ENCODE measurements at places on chromosomes 5 and 9.
A peak's percentile ranks its signal among the peaks of the same experiment; 100 is the strongest.

GRCh38 chr9:125332527-125332926, 70.9 kb downstream of the GAPVD1 start:
- peak; percentile 85 for DNase-seq

GRCh38 chr9:36137392-36138004, 965 bp downstream of the GLIPR2 start:
- peak; percentile 51 for DNase-seq

- no peak for DNase-seq
These were observed 109.4 kb downstream of the ASTN2 start for GRCh38 chr9:117305454-117305853.

GRCh38 chr9:630817-631216, 210.7 kb upstream of the DMRT1 start:
- no peak for DNase-seq

- no peak for DNase-seq
These were observed 50.5 kb upstream of the CKS2 start for GRCh38 chr9:89260525-89260924.

- DNase-seq: peak; percentile 74
These were observed 23.7 kb upstream of the NPR3 start for GRCh38 chr5:32687499-32687831.

- DNase-seq: no peak
These were observed 16.0 kb downstream of the TMOD1 start for GRCh38 chr9:97517331-97518089.

- DNase-seq: no peak
These were observed 43.0 kb upstream of the SLC46A2 start for GRCh38 chr9:112933696-112934095.

GRCh38 chr9:109994141-109994540, 213.8 kb downstream of the C9orf152 start:
- DNase-seq: no peak

DNA sequence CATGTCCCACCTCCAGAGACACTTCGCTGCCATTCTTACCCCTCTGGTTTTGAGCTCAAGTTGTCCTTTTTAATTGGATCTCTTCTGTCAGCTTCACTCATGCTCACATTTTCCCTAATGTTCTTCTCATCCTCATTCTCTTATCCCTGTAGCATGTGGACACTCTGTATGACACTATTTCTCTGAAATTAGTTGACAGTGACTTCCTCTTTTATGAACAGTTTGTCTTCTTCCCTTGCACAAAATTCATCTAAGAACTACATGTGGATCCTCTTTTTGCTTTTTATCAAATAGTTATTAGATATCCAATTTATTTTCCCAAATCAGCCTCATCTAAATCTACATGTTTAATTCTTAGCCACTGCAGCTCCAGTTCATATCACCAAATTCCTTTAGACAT, 676.2 kb downstream of the MAT2B start:
- no peak for DNase-seq

GRCh38 chr9:133141833-133142595, 21.0 kb upstream of the RALGDS start:
- DNase-seq: no peak

- DNase-seq: no peak
These were observed 68.3 kb downstream of the KCNIP1 start for GRCh38 chr5:170571875-170572852.

GRCh38 chr5:25414742-25415141, 770.0 kb upstream of the CDH10 start:
- no peak for DNase-seq

- DNase-seq: peak; percentile 34
These were observed at the start of gene PTGER4 for GRCh38 chr5:40679913-40680681. TSS of gene PTGER4 (plus strand) at chr5:40679915. CDS start at chr5:40680994, 1,079 bp downstream.

GRCh38 chr9:78691542-78691941, 394.6 kb downstream of the PSAT1 start:
- no peak for DNase-seq

DNA sequence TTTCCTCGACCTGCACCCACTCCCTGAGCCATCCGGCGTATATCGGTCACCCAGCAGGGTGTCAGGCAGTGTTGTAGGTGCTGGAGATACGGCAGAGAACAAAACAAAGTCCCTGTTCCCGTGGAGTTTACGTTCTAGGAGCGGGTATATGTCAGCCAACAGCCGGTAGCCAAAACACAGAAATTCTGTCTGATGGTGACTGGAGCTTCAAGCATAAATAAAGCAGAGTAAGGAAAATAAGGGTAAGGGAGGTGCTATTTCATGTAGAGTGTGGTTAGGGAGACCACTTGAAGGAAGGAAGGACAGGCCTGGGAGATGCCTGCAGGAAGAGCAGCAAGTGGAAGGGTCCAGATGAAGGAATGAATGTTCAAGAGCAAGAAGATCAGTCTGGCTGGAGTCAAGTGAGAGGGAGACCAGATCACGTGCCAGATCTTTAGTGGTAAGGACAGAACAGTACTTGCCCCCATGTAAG, 783 bp upstream of the ZFR start:
- DNase-seq: no peak

GRCh38 chr5:50953290-50953689, 286.9 kb downstream of the PARP8 start:
- no peak for DNase-seq

DNA sequence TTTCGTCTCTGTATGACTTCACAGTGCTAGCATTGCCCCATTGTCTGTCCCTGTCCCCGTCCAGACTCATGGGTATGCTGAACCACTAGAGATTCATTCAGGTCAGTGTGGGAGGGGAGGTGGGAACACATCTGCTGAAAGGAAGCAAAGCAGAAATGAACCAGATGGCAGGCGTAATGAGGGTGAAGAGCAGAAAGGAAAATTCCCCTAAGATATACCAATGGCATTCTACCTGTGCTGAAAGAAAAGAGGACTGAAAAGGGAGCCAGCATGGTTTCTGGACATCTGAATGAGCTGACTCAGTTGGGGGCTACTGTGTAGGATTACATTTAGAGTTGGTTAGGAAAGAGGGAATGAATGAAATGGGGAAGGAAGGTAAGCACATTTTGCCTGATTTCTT, 678.7 kb downstream of the MAT2B start:
- no peak for DNase-seq

- no peak for DNase-seq
These were observed 144.6 kb upstream of the OTULINL start for GRCh38 chr5:14436801-14437542.

- no peak for DNase-seq
These were observed 4.7 kb downstream of the SH3RF2 start for GRCh38 chr5:145941096-145941447.

- DNase-seq: no peak
These were observed 156.4 kb upstream of the ADAMTS16 start for GRCh38 chr5:4983701-4984100.

- DNase-seq: no peak
These were observed 3.0 kb downstream of the PKN3 start for GRCh38 chr9:128705051-128705965.

DNA sequence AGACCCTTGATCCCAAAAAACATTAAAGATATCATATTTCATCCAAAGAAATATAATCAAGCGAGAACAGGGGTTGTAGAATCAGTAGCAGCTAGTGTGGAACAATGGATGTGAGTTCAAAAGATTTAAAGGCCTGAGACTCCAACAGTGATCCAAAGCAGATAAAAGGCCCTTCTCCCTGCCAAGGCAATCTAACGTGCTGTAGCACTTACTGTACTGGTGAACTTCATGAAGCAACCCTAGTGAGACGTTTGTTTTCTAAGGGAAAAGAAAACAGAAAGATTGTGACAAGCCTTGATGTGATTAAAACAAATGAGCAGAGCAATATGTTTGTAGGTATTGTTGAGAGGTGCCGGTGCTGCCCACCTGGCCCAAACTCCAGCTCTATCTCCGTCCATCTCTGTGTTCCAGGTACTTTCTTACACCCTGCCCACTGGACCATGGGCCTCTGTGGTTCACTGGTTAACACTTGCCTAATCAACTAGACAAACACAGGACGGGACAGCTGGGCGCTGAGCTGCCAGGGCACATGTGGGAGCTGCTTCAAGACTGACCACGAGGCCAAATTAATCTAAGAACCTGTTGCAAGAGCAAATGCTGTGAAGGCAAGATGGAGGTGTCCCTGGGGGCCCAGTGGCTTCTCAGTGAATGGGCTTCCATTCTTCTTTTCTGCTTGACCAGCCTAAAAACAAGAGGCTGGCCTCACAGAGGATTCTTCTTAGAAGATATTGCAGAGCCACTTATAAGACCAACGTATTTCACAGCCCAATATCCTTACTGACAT, 265.5 kb downstream of the CWC27 start:
- peak; percentile 93 for DNase-seq

GRCh38 chr5:104987074-104987473, 1424.5 kb upstream of the NUDT12 start:
- DNase-seq: no peak

GRCh38 chr9:126361810-126362238, 35.2 kb downstream of the MVB12B start:
- DNase-seq: no peak

DNA sequence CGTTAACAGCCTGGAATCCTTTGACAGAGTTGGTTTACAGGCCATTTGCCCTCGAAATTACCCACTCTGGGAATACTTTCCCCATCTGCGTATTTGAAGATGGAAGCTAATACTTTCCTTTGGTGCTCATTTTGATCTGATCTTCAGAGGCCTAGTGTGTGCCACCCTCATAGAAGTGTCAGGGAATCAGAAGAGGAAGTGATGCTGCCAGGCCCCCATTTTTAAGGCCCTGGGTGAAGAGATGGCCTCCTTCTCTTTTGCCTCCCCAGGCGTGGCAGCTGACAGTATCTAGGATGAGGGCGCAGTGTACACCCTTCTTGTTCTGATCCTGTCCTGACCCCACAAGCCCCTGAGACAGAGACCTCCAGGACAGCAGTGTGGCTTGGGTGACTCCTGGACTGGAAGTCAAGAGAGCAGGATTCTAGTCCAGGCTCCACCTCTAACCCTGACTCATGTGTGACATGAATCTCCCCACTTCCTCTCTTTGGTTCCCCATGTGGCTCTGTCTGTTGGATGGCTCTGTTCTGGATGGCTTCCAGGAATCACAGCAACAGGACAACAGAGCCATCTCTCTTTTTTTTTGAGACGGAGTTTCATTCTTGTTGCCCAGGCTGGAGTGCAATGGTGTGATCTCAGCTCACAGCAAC, 27.8 kb downstream of the CSF1R start:
- DNase-seq: peak; percentile 91

- peak; percentile 73 for DNase-seq
These were observed 87.0 kb upstream of the TLE1 start for GRCh38 chr9:81776390-81776789.

- DNase-seq: no peak
These were observed 22.1 kb upstream of the FRMD3 start for GRCh38 chr9:83560169-83560826.

DNA sequence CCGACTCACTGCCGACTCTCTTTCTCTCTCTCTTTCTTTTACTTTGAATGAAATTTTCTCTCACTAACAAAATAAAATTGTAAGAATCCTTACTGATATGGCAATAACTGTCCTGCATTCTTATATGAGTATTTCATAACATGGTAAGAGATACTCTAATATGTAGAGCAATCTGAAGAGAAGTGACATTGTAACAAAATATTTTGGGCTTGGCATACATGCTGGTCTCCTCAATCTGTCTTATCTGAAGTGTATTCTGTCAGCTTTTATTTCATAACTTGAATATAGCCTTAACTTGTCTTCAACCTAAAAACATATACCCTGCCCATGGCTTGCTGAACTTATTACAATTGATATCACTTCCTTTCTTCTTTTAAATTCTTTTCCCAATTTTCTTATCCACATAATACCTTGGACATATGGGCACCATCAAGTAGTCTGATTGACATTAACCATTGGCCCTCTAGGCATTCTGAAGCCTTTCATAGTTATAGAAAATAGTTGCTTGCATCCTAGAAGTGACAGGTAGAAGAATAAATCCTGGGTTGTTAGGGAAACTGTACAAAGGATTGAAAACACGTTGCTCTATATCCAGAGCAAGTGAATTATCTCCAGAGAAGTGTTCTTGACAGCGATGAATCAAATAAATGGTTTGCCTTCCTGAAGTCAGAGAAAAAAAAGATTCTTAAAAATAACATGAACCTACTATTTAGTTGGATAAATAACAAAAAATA, 537.6 kb upstream of the TYRP1 start:
- DNase-seq: no peak

DNA sequence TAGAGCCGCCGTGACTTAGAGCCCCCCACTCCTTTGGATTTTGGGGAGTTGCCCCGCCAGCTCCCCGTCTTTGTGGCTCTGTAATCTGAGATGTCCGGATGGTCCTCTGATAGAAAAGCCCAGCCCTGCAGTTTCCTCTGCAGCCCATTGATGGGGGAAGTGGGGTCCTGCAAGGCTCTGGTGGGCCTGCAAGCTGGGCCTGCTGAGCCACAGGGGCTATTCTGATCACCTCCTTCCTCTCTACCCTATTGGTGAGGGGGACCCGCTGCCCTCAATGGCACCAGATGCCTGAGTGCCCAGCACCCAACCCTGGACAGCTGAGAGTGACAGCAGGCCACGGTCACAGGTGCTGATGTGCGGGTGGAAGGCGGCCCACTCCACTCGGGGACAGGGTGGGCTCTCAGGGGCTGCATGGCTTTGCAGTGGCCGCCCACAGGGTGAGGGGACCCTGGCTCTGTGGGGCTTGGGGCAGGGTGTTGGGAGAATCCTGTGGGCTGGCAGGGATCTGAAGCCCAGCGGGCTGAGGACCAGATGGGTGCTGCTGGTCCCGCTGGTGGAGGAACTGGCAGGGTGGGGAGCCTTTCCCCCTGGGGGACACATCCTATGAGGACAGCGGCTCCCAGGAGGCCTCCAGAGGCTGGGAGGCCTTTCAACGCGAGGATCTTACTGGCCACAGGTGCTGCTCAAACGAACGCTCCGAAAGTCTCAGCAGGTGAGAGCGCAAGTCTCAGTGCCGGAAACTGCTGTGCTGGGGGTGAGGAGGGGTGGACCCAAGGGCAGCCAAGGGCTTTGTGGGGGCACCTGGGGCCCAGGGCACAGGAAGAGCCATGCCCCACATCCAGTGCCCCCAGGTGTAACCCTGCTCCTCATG, 30.0 kb upstream of the LPCAT1 start:
- no peak for DNase-seq

- DNase-seq: no peak
These were observed 1021.9 kb downstream of the CDH12 start for GRCh38 chr5:21831145-21831787.

DNA sequence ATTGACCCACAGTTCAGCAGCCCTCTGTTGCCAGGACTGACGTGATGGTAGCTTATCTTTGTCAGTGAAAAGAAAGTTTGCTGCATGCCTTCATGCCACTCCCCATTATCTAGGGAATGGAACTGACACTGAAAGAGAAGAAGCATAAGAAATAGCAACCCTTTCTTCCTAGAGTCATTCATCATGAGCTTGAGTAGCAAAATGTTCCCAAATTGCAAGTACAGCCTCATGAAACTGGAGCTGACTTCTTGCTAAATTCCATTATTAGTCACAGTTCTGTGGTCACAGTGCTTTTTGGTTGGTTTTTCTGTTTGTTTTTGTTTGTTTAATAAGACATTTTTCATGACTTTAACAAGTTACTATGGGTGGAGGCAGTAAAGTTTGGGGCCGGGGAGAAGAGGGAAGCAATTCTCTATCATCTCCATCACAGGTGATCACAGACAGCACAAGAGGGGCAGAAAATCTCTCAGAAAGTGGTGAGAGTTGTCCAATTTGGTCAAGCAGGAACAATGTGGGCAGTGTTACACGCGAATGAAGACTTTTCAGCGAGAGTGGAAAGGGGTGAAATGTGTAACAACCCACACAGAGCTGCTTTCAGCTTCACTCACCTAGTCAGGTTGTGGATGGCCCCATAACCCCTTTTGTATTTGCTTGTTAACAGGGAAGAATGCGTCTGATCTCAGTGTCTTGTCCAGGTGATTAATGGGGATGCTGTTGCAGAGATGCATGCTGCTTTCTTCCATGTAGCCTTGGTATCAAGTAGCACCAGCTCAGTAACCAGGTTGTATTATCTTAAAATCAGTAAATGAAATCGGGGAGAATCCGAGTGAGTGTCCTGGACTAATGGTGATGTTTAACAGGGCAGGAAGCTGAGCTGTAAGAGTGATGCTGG, 440.4 kb downstream of the DMRT2 start:
- DNase-seq: no peak
